ENCODE measurements at places on chromosomes 11 and 22.
A peak's percentile ranks its signal among the peaks of the same experiment; 100 is the strongest.

DNA sequence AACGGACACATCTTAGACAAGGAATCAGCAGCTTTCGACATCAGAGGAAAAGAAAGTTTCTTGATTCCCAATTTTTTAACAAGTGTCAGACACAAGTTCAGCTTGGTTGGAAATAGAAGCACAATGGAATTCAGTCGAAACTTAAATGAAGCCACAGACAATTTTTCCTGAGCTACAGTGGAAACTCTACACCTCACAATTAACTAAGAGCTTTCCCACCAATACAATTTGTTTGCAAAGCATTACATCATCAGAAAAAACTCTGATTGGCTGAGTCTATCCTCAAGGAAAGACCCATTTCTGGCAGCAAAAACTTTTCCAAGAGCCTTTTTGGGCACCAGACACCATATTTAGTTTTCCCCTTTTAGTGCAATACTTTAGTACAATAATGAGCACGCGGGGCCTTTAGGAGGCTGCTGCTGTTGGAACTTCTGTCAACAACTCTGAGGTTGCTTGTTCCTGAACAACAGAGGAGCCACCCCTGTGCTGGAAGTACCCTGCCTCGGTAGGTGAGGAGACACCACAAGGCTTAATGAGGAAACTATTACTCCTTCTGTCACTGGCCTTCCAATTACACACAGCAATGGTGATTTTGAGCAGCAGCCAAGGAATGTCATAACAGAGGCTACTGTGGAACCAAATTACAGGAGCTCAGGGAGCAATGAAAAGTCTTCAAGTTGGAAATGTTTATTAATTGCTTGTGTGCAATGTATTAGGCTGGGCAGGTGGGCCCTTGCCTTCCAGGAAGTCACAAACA is 61.9 kb upstream of the BARX2 start:
- peak; percentile 39 for DNase-seq

GRCh38 chr22:27892064-27892463 is 27.0 kb downstream of the PITPNB start:
- DNase-seq = no peak

DNA sequence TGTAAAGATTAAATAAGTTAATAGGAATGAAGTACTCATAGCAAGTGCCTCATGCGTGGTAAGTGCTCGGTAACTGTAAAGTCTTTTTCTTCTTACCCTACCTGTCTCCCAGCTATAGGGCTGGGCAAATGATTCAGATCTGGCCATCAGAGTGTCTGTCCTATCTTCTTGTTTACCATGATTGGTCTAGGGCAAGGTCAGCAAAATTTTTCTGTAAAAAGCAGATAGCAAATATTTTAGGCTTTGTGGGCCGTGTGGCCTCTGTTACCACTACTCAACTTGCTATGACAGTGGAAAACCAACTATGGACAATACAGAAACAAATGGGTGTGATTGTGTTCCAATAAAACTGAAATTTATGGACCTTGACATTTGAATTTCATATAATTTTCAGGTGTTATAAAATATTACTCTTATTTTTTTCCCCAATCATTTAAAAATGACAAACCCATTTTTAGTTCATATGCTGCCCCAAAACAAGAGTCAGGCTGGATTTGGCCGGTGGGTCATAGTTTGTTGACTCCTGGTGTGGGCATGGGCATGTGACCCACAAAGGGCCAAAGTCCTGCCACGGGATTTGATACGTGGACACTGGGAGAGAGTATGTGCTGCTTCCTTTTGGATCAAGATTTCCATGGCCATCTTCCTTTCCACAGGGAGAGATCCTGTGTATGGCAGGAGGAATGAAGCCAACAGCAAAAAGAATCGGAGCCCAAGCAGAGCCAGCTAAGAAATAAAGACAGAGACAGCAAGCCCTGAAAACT is 26.8 kb upstream of the FZD4 start:
- no peak for DNase-seq

DNA sequence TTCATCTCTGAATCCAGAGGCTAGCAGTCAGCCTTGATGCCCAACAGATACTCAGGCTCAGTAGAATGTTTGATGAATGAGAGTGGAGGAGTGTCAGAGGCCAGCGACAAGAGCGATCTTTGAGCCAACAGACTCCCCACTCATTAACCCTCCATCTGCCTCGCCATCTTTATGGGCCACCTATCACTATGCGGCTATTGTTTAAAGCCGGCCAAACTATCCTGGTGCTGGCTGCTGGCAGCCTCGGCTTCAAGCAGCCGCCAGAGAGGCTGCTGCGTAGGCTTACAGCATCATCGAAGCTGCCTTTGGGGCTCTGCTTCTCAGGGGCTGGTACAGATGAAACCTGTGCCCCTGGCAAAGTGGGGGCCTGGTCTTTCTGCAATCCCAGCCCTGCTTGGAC is 525.6 kb downstream of the INSC start:
- no peak for DNase-seq

- peak; percentile 36 for DNase-seq
Measured at GRCh38 chr22:40258501-40258915, 80.8 kb downstream of the TNRC6B start.

GRCh38 chr22:11627436-11627797 is 3900.6 kb upstream of the OR11H1 start:
- no peak for DNase-seq

DNA sequence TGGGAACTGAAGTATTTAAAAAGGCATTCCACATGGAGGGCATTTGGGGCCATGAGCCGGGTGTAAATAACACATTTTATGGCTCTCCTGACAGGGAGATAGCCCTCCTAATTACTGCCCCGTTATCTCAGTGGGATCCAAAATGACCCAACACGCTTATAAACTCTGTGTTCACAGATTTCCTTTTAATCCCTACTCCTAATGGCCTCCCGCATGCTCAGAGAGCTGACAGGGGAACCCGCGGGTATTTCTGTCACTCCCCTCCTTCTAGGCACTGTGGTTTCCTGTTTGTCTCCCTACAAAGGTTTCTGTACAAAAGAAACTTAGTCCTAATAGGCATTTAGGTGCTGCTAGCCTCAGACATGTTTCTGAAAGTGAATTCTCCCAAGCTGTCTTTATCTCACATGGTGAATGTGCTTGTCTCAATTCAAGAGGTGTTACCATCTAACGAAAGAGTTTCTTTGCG is 202.8 kb upstream of the SEZ6L start:
- no peak for DNase-seq

DNA sequence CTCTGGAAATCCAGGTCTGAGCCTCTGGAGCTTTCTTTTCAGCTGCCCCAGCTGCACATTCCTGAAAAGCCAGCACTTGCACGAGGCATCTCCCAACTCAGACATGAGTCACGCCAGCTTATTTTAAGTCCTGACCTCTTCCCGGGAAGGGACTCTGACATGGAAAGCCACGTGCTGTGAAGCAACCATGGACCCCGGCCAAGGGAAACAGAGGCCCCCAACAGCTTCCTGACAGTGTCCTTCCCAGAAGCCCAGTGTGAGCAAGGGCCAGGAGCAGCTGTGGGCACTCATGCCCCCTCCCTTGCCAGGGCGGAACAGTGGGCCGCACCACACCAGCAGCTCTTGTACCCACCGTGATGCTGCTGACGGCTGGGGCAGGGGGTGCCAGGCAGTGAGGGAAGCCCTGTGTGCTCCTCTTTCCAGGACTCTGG is 118.8 kb upstream of the CADM1 start:
- DNase-seq = peak; percentile 99

DNA sequence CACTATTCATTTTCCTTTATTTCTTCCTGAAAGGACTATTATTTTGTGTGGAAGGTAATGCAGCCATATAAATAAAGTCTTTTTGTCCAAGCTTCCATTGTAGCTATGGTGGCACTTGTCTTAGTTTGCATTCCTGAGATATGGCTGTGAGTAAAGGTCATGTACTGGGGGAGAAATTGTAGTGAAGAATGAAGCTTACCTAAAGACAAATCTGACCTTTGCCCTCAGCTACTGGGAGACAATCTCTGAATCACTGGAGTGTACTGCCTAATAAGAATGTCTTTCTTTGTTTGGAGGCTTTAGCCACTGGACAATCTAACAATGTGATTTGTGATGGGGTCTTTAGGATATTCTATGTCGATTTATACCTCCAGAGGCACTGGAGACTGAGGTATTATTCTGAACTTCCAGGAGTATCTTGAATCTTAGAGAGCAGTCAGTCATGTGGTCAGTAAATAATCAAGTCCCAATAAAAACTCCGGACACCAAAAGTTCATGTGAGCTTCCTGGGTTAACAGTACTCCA is 39.7 kb upstream of the OR5AK2 start:
- no peak for DNase-seq

- DNase-seq = no peak
Measured at GRCh38 chr11:30741039-30741550, 154.9 kb upstream of the MPPED2 start.

- DNase-seq = no peak
Measured at GRCh38 chr22:20281891-20282290, 13.8 kb upstream of the RTN4R start.

- DNase-seq = no peak
Measured at GRCh38 chr11:127193950-127194349, 193.4 kb upstream of the KIRREL3 start.

DNA sequence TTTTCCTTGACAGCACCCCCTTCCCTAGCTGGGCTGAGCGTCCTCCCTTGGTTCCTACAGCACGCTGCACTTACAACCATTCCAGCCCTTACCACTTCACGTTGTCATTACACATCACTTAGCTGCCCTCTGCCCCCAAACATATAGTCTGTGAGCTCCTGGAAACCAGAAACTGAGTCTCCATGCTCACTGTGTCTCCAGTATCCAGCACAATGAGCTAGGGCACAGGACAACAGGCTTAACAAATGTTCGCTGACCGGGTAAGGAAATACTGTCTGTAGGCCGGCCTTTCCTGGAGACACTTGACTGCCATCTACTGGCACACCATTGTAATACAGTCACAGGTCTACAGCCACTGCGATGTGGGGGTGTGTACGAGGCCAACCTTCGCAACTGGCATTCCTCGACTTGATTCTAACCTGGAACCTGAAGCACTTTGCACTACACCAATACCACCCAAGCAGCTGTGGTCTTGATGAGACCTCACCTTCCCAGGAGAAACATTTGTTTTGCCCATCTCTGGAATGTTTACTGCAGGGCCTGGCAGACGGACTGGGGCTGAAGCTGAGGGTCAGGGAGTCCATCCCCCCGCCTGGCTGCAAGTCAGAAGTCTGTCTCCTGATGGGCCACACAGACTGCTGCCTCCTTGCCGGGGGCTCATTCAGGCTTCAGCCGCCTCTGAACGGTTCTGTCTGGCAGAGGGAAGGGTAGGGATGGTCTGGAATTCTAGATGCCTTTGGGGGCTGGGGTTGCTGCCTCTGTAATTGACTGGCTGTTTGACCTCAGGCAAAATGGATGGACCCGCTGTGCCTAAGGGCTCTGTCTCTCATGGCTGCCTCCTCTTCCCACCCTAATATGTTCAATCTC is 72.0 kb downstream of the SYN3 start:
- peak; percentile 91 for DNase-seq

GRCh38 chr11:8814209-8814922 is 96.6 kb upstream of the AKIP1 start:
- DNase-seq = no peak

- DNase-seq = no peak
Measured at GRCh38 chr22:19117111-19117512, 5.1 kb downstream of the DGCR2 start.

DNA sequence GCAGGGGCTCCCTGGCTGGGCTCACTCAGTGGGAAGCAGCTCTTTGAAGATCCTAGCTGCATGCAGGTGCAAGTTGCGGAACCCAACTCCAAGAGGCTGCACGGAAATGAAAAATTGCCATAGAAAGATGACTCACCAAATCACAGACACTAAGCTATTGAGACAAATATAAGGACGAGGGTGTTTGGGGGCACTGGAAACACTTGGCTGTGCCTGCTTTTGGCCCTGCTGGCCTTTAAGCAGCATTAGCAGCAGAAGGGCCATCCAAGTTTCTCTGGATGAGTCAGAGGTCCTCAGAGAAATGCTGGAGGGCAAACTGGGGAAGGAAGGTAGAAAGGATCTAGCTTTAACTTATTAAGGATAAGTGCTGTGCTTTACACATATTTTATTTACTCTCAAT is 282.3 kb downstream of the KIRREL3 start:
- DNase-seq = no peak

GRCh38 chr11:95115597-95115996 is 26.0 kb downstream of the ENDOD1 start:
- no peak for DNase-seq

- DNase-seq = no peak
Measured at GRCh38 chr11:86181379-86181778, 63.2 kb upstream of the EED start.

- no peak for DNase-seq
Measured at GRCh38 chr11:68335683-68336082, 23.3 kb downstream of the LRP5 start.

DNA sequence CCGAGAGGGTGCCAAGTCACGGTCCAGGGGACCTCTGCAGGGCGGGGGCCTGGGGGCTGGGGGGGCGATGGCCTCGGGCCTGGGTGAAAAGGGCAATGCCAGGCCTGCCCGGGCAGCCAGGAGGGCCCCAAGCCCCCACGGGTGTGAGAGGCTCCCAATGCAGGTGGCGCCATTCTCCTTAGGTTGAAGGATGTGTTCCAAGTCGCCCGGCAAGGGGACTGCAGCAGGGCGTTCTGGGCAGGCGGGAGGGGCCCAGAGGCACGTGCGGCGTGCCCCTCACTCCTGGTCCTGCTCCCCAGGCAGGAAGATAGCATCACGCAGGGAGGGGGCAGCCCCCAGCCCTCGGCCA is 730 bp upstream of the TNNI2 start:
- DNase-seq = no peak

- DNase-seq = peak; percentile 20
Measured at GRCh38 chr11:94638301-94638901, 71.2 kb downstream of the PIWIL4 start.

GRCh38 chr11:5691964-5692361 is 2.4 kb downstream of the TRIM22 start:
- no peak for DNase-seq

All from adipocyte (in vitro differentiated cells).